ENCODE measurements at places on chromosomes 1 and 21.

DNA sequence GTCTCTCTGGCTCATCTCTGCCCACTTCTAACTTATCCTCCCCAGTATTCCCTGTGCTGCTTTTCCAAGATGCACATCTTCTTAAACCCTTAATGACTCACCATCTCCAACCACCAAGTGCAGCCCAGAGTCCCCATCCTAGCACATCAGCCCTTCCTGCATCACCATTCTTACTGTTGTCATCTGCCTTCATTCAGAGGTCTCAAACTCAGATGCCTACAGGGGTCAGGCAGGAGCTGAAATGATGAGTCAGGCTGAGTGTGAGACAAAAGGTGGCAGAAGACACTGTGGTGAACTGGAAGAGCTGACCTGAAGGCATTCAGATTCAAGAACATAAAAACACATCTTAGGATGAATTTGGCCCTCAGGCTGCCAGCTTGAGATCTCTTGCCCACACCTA is 34.6 kb downstream of the OLFML2B start:
- DNase-seq: no peak

DNA sequence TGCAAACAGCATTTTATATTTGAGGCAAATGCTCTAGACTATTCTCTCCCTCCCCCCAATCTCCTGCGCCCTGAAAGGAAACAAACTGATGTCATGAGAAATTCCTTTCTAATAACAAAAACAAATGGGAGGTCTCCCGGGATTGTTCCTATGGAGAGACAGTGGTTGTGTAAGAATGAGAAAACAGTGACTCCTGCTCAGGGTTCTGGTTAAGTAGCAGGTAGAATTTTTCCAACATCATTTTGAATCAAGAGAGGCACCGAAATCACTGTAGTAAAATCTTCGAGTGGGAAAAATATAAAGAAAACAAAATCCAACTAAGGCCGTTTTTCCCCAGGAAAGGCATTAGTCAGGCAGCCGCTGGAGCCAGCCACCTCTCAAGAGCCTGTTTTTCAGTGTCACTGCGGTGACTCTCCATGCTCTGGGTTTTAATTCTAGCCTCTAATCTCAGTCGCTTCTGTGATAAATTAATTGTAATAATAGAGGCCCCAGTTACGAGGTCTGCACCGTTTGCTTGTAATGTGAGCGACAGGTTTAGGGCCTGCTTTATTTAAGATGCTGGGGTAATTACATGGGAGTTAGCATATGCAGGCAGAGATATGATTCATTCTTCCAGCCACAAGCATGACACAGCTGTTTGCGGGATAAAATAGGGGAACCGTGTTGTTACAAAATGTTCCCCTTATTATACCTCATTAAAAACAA is 80.3 kb downstream of the RNF220 start:
- DNase-seq: no peak

GRCh38 chr1:161373442-161373841 is 5.8 kb upstream of the CFAP126 start:
- DNase-seq: no peak

GRCh38 chr1:153293480-153293775 is 19.3 kb downstream of the PGLYRP3 start:
- DNase-seq: no peak

GRCh38 chr1:18637511-18637960 is 6.9 kb downstream of the PAX7 start:
- no peak for DNase-seq

DNA sequence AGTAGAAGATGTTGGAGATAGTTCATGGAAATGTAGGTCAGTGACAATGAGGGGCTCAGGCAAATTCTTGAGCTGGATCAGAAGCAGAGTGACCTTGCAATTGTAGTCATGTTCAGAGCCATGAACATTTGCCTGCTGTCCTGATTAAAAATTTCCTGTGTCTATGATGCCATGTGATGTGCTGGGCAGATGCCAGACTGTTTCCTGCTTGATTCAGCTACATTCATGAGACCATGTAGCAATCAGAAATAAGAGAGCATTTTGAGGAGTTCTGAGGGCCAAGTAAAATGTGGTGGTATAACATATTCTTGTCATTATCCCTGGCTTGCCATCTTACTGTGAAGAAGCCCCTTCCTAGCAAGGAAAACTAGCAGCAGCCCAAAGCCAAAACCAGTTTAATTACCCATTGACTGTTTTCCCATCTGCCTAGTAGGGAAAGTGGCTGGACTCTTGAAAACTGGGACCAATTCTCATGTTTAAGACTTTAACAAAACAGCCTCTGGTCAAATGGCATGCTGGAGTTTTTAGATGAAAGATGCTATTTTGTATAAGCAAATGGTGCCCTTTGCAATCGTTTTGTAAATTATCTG is 118.3 kb downstream of the NOS1AP start:
- DNase-seq: no peak

GRCh38 chr1:37480581-37481288 is 6.4 kb downstream of the ZC3H12A start:
- DNase-seq: no peak

DNA sequence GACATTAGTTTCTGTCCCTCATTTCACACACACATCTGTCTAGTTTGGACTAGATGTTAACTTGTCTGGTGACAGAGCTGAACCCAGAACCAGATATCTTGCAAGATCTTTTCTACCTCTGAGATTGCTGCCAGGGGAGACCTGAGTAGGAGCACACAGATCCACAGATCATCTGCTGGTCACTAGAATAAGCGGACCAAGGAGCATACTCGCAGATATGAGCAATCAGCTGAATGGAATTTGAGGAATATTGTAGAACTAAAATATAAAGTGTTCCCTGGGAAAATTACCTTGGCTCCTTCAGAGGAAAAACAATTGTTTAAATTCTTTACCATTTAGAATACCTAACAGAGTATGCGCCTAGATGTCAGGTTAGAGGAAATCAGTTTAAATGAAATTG is 90.7 kb downstream of the TNFSF18 start:
- no peak for DNase-seq

DNA sequence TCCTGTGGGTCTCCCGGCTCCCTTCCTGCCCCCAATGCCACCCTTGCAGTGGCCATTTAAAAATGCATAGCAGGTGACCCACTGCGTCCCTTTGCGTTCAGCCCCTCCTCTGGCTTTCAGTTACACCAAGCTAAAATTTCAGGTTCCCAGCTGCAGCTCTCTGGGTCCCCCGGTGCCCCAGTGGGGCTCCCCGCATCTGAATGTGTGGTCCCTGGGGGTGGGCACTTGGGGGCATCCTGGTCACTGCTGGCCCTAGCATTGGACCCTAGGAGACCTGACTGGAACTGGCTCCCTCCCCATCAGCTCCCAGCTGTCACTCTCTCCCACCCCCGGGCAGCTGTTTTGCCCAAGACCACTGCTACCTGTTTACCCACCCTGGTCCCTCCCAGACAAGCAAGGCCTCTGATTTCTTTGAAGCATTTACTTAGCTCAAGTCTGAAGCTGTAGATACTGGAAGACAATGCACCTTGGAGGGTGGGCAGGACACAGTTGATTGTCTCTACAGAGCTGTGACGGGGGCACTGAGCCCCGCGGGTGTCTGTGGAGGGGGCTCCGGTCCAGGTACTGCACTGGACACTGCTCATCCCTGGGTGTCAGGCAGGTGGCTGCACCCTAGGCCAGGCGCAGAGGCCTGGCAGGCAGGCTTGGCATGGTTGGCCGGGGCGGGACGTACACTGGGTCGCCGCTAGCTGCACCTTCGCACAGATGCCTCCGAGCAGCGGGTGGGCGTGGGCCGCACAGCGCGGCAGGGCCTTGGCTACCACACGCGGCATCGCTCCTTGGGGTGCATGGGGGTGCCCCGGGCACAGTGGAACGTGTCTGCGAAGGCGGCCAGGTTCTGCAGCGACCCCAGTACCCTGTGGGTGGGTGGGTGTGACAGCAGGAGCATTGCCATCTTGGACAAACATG is 3.9 kb downstream of the PRXL2B start:
- no peak for DNase-seq

DNA sequence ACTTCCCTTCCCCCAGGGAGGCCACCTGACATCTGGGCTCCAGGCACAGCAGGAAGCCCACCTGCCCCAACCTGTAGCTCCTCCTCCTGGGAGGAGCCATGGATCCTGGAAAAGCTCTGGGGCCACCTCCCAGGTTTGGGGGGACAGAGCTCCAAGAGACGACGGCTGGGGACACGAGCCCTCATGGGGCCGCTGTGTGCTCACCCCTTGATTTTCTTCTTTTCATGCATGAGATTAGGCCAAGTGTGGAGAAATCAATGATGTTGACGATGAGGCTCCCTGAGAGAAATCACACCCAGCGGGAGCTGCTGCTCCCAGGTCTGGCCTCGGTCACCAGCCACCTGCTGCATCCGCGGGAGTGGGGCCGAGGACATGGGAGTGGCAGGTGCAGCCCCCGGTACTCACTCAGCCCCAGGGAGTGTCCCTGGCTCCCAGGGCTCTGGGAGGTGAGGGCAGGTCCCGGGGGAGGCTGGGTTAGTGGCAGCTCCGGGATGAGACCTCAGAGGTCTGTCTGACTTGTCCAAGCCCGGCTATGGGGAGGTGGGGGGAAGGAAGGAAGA is 8.7 kb downstream of the TNFRSF14 start:
- no peak for DNase-seq

DNA sequence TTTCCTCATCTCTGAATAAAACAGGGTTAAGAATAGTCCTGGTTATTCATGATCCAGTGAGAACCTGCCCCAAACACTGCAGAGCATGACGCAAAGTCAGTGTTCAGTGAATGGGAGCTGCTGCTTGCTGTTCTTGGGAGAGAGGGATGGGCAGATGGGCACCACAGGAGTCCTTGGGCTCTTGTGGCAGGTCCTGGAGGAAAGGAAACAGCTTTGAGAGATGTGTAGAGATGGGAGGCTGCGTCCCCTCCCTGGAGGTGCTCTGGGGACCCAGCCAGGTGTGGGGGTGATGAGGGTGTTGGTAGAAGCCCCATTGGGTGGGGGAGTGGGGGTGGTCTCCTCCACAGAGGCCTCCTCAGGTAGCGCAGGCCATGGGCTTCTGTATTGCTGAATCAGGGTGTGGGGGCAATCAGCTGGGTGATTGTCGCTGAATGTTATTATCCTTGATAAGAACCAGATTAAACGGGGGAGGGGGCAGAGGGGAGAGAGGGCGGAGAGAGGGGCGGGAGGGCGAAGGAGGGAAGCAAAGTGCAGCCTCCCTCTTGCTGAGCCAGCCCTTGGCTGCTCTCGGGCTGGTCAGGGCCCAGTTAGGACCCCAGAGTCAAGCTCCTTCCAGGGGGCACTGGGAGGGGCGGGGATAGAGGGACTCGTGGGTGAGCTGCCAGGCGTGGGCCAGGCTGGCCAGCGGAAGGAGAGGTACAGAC is 22.9 kb upstream of the CASZ1 start:
- DNase-seq: no peak

GRCh38 chr1:84143796-84144565 is at the start of gene PRKACB:
Gene PRKACB (plus strand): TSS chr1:84144271. CDS start chr1:84144362, 91 bp downstream.
- DNase-seq: no peak
